ENCODE measurements at places on chromosomes 6 and 20. TPM values are rescaled to one million over a fixed set of nuclear protein-coding genes. Genes with fewer than 3 reads are reported as not detected.

DNA sequence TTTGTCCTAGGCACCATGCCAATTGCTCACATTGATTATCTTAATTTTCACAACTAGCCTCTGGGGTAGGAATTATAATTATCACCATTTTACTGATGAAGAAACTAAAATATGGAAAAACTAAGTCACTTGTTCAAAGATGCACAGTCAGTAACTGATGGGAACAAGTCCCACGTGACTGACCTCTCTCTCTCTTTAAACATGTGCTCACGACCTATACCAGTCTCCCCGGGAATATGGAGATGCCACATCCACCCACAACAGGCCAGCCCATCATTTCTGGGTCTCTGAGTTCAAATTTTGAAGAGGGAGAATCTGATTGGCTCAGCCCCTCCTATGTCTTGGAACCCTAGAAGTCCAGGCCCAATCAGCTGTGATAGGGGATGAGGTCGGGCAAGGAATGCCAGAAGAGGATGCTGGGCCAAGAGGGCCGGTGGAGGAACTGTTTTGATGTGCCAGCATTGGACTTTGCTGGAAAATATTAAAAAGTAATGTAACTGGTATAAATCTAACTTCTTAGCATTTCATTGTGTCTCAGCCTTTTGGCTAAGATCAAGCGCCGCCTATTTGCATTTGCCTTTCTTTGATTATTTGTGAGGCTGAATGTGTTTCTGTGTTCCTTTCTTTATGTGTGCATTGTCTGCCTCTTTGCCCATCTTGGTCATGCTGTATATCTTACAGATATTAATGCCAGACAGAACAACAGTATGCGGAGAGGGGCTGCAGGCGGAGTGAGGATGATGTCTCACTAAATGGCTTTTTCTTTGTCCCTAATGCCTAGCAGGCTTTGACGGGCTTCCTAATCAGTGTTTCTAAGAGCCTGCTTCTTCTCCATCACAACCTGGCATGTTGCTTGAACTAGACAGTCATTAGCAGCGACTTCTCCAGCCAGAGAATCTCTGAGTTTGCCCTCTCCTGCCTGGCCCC is 126.6 kb downstream of the VEGFA start:
- no peaks in the 10 kb centered on the region for H3K4me1 ChIP-seq
- H3K4me3 ChIP-seq = no peak overlapping the region
- no peak overlapping the region for H3K27ac ChIP-seq
- H3K27me3 ChIP-seq = no peaks in the 10 kb centered on the region
- no peaks in the 10 kb centered on the region for H3K36me3 ChIP-seq

GRCh38 chr20:61531553-61532345 is 279.7 kb downstream of the CDH4 start:
- no peaks in the 10 kb centered on the region for H3K27me3 ChIP-seq
- H3K36me3 ChIP-seq = no peaks in the 10 kb centered on the region
- no peak for DNase-seq
- H3K27ac ChIP-seq = no peak overlapping the region
- H3K4me1 ChIP-seq = no peaks in the 10 kb centered on the region
- H3K4me3 ChIP-seq = no peak overlapping the region

DNA sequence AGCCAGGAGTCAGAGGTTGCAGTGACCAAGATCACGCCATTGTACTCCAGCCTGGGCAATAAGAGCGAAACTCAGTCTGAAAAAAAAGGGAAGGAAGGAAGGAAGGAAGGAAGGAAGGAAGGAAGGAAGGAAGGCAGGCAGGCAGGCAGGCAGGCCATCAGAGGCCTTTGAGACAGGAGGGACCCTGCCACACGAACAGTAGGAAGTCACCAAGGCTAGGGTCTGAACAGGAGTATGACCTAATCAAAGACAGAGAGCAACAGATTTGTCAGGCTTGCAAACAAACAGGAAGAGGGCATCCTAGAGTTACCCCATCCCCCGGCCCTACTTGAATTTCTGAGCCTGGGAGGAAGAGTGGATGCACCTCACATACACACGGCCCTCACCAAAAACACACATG is 67.1 kb downstream of the FGD2 start:
- H3K4me1 ChIP-seq = no peaks in the 10 kb centered on the region
- H3K36me3 ChIP-seq = no peaks in the 10 kb centered on the region
- H3K4me3 ChIP-seq = no peak overlapping the region

- no peaks in the 10 kb centered on the region for H3K27me3 ChIP-seq
- H3K36me3 ChIP-seq = no peaks in the 10 kb centered on the region
- H3K4me1 ChIP-seq = peaks cover 56% of the 10 kb centered on the region
- DNase-seq = no peak
- H3K27ac ChIP-seq = peak overlapping the region; percentile 45
These were observed 121.6 kb downstream of the HIVEP2 start for GRCh38 chr6:142823256-142823902.

GRCh38 chr6:157884756-157885155 is 61.7 kb downstream of the SNX9 start:
- no peaks in the 10 kb centered on the region for H3K4me1 ChIP-seq
- peak overlapping the region; percentile 16 for H3K27ac ChIP-seq
- no peak for DNase-seq
- no peak overlapping the region for H3K4me3 ChIP-seq
- H3K36me3 ChIP-seq = peaks cover 44% of the 10 kb centered on the region

DNA sequence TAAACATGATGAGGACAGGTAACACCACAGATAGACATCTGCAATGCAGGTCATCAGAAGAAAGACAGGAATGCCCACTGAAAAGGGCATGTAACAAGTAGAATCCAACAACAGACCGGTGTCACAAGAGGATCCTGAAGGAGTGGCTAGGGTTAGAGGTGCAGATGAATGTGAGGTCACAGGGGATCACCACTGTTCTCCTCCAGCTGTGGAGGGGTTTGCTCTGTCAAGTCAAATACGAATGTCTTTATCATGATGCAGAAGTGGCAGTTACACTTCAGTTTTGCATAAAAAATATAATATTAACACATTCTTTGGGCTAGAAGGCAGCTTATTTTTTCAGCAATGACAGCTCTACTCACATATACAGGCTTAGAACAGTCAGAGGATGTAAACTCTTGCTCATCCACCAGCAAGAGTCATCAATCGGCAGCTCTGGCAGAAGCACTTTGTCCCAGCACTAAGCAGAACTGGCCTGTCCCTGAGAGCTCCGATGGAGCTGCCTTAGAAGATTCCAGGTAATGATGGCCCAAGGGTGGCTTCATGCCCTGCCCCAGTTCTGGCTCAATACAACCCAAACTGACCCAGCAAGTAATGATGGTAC is 130.4 kb upstream of the TRAF3IP2 start:
- no peak overlapping the region for H3K4me3 ChIP-seq
- H3K36me3 ChIP-seq = no peaks in the 10 kb centered on the region
- H3K27me3 ChIP-seq = no peaks in the 10 kb centered on the region

- H3K36me3 ChIP-seq = no peaks in the 10 kb centered on the region
These were observed 180.9 kb upstream of the GRIK2 start for GRCh38 chr6:101212640-101213039.

- H3K27ac ChIP-seq = no peak overlapping the region
- no peaks in the 10 kb centered on the region for H3K27me3 ChIP-seq
- DNase-seq = no peak
- no peaks in the 10 kb centered on the region for H3K4me1 ChIP-seq
- H3K36me3 ChIP-seq = no peaks in the 10 kb centered on the region
These were observed 189.2 kb upstream of the PHACTR1 start for GRCh38 chr6:12527339-12527738.

- H3K27me3 ChIP-seq = no peaks in the 10 kb centered on the region
- no peaks in the 10 kb centered on the region for H3K36me3 ChIP-seq
- no peak overlapping the region for H3K4me3 ChIP-seq
- no peaks in the 10 kb centered on the region for H3K4me1 ChIP-seq
- H3K27ac ChIP-seq = peak overlapping the region; percentile 32
- no peak for DNase-seq
These were observed 2.8 kb downstream of the RTN4IP1 start for GRCh38 chr6:106626485-106626884.

GRCh38 chr6:106513808-106514582 is 115.3 kb downstream of the RTN4IP1 start:
- H3K27ac ChIP-seq = peak overlapping the region; percentile 98
- H3K4me3 ChIP-seq = peak overlapping the region; percentile 67
- peak; percentile 22 for DNase-seq
- no peaks in the 10 kb centered on the region for H3K36me3 ChIP-seq
- H3K27me3 ChIP-seq = no peaks in the 10 kb centered on the region

DNA sequence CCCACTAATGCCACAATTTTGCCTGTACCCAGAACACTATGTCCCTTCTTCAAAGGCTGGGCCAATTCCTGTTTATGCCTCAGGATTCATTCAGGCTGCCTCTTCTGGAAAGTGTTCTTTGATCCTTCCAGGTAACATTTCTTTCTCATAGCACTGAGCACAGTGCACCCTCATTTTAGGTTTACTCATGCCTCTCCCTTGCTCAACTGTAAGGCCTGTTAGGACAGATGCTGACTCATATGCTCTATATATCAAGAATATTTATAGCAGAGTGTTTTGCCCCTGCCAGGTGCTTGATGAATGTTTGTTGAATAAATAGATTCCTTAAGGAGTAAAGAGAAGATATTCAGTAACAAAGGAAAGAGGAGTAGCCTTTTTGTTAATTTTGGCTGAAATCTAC is 263.9 kb downstream of the PHF3 start:
- no peaks in the 10 kb centered on the region for H3K36me3 ChIP-seq
- DNase-seq = no peak
- H3K4me1 ChIP-seq = no peaks in the 10 kb centered on the region

GRCh38 chr20:10961651-10962288 is 288.0 kb upstream of the JAG1 start:
- H3K27me3 ChIP-seq = no peaks in the 10 kb centered on the region
- H3K36me3 ChIP-seq = no peaks in the 10 kb centered on the region
- DNase-seq = no peak
- H3K27ac ChIP-seq = no peak overlapping the region
- H3K4me1 ChIP-seq = no peaks in the 10 kb centered on the region

- H3K27ac ChIP-seq = peak overlapping the region; percentile 53
- no peaks in the 10 kb centered on the region for H3K36me3 ChIP-seq
- H3K27me3 ChIP-seq = no peaks in the 10 kb centered on the region
- no peak overlapping the region for H3K4me3 ChIP-seq
- no peak for DNase-seq
These were observed 86.7 kb upstream of the THBS2 start for GRCh38 chr6:169340395-169340794.

DNA sequence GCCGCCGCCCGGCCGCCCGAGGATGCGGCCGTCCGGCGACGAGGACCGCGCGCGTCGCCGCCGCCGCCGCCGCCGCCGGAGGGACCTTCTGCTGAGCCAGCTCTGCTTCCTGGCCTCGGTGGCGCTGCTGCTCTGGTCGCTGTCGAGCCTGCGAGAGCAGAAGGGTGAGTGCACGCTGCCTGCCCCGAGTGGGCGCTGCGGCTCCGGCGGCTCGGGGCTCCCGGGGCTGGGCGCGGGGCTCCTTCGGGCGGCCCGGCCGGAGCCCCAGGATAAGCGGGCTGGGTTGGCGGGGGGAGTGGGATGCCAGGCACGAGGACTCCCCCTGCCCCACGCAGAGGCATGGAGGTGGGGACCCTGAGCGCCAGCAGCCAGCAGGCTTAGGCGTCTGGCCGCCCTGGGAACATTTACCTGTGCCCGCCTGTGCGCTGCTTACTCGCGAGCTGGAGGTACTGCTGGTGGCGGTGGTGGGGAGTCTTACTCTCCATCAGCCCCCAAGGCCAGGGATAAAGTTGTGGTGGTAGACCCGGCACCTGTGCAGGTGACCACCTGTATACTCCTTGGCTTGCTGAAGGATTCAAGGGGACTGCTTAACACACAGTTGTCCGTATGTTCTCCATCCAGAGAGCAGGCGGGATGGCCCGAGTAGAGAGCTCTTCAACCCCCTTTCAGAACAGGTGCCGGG is 520 bp downstream of the SLC24A3 start:
- H3K4me3 ChIP-seq = peak overlapping the region; percentile 68
- no peaks in the 10 kb centered on the region for H3K36me3 ChIP-seq
- H3K4me1 ChIP-seq = peaks cover 16% of the 10 kb centered on the region
- no peaks in the 10 kb centered on the region for H3K27me3 ChIP-seq
- no peak for DNase-seq

DNA sequence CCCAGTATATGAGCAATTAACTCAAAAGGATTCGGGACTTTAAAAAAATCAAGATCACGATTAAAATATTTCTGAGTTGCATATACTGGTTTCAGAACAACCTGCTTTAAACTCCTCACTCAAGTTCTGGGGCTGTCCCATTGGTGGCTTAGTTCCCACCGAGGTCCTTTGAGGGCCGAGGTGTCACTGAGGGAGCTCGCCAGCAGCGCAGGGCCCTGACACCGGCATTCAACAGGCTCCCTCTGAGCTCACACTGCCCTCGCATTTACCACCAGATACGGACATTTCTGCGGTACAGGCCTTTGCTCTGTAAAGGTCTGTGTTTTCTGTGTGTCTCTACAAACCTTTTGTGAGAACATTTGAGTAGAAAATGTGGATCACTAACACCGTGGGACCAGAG is 24.4 kb upstream of the BNIP5 start:
- H3K27ac ChIP-seq = no peak overlapping the region
- no peaks in the 10 kb centered on the region for H3K4me1 ChIP-seq
- H3K27me3 ChIP-seq = no peaks in the 10 kb centered on the region
- DNase-seq = no peak
- H3K4me3 ChIP-seq = no peak overlapping the region
- no peaks in the 10 kb centered on the region for H3K36me3 ChIP-seq

GRCh38 chr6:42505385-42505718 is 53.6 kb upstream of the TRERF1 start:
- no peaks in the 10 kb centered on the region for H3K36me3 ChIP-seq
- no peak overlapping the region for H3K27ac ChIP-seq
- H3K4me1 ChIP-seq = no peaks in the 10 kb centered on the region
- DNase-seq = no peak
- H3K27me3 ChIP-seq = no peaks in the 10 kb centered on the region

- no peaks in the 10 kb centered on the region for H3K36me3 ChIP-seq
- no peak overlapping the region for H3K4me3 ChIP-seq
- no peak for DNase-seq
- no peak overlapping the region for H3K27ac ChIP-seq
- H3K4me1 ChIP-seq = no peaks in the 10 kb centered on the region
- no peaks in the 10 kb centered on the region for H3K27me3 ChIP-seq
These were observed 794.6 kb downstream of the TFAP2A start for GRCh38 chr6:9620263-9620662.

- no peaks in the 10 kb centered on the region for H3K4me1 ChIP-seq
- H3K27me3 ChIP-seq = no peaks in the 10 kb centered on the region
- no peak for DNase-seq
- H3K27ac ChIP-seq = no peak overlapping the region
- H3K4me3 ChIP-seq = no peak overlapping the region
These were observed 9.9 kb upstream of the LSM14B start for GRCh38 chr20:62112368-62112767.

GRCh38 chr6:23137611-23138010 is 568.2 kb downstream of the HDGFL1 start:
- no peak overlapping the region for H3K27ac ChIP-seq
- H3K36me3 ChIP-seq = no peaks in the 10 kb centered on the region
- H3K27me3 ChIP-seq = no peaks in the 10 kb centered on the region
- DNase-seq = no peak
- no peaks in the 10 kb centered on the region for H3K4me1 ChIP-seq

The THBS2 gene
- total RNA-seq = 18.2 TPM

The DLK2 gene
- total RNA-seq = not detected

The C6orf15 gene
- not detected for total RNA-seq

The BACH2 gene
- total RNA-seq = 11.4 TPM

The NPEPL1 gene
- 80.4 TPM for total RNA-seq

The CCN6 gene
- total RNA-seq = not detected
